ENCODE measurements at places on chromosomes 1 and 21.
A peak's percentile ranks its signal among the peaks of the same experiment; 100 is the strongest.

- DNase-seq, result no peak
These were observed 100.5 kb upstream of the ZBTB40 start for GRCh38 chr1:22350924-22351767.

DNA sequence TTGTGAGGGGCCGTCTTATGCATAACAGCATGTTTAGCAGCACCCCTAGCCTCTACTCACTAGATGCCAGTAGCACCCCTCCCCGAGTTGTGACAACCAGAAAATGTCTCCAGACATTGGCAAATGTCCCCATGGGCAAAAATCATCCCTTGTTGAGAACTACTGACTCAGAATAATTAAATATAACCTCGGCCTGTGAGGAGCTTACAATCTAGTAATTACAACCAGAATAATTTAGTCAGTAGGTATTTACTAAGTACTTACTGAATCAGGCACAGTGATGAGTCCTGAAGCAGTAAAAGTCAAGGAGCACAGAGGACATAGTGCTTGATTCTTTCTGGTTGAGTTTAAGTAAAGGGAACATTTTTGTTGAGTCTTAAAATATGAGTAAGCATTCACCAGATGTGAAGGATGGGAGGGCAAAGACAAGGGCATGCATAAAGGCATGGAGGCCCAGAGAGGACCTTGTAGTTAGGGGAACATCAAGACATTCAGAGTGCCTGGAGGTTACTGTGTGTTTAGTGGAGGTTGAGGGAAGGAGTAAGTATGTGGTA is 44.1 kb upstream of the KCNQ4 start:
- no peak for DNase-seq

GRCh38 chr21:34618941-34619340 is 4.0 kb upstream of the RCAN1 start:
- no peak for DNase-seq

- DNase-seq, result no peak
These were observed 11.2 kb downstream of the CSDE1 start for GRCh38 chr1:114746450-114747121.

DNA sequence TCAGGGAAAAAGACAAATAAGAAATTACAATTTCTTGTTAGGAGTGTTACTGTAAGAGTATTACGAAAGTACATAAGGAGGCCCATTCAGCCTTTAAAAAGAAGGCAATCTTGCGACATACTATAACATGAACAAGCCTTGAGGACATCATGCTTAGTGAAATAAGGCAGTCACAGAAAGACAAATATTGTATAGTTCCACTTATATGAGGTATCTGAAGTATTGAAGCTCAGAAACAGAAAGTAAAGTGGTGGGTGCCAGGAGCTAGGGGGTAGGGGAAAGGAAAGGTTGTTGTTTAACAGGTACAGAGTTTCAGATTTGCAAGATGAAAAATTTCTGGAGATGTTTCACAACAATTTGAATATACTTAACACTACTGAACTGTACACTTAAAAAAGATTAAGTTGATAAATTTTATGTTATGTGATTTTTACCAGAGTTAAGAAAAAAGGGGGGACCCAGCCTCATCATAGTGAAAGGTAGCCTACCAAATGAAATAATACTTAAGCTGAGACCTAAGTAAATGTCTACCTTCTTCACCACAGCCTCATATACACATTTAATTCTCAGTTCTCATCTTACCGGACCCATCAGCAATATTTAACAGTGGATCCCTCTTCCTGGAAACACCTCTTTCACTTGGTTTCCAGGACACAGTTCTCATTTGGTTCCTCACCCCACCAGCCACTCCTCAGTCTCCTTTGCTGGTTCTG is 19.5 kb downstream of the USP24 start:
- peak; percentile 35 for DNase-seq

DNA sequence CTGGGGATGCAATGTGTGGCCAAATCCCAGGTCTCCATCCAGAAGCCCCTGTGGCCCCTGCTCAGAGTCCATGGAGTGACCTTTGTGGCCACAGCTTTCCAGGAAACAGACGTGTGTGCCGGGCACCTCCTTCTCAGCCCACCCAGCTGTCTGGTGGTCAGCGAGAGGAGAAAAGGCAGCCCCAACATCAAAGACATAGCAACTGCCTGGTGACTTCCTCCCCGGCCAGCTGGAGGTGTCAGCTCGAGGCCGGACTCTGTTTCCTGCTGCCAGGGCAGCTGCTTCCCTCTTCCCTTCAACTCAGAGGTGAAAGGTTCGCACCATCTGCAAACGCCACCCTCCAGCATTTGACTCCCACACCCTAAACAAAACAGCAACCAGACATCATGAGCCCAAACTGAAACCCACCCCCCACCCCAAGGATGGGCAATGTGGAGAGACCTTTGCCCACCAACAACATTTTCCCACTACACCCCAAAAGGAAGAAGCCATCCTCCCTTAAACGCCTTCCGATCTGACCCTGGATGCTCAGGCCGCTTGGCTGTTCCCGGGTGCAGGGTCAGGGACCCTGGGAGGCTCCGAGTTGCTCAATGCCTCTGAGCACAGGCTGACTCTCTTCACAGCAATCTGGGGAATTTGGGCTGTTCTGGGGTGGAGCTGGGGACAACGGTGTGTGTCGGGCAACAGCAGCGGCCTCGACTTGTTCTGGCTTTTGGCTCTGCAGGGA is 162.3 kb downstream of the PSMG1 start:
- peak; percentile 74 for DNase-seq

- no peak for DNase-seq
These were observed 13.5 kb upstream of the PLA2G2C start for GRCh38 chr1:20199840-20200239.

DNA sequence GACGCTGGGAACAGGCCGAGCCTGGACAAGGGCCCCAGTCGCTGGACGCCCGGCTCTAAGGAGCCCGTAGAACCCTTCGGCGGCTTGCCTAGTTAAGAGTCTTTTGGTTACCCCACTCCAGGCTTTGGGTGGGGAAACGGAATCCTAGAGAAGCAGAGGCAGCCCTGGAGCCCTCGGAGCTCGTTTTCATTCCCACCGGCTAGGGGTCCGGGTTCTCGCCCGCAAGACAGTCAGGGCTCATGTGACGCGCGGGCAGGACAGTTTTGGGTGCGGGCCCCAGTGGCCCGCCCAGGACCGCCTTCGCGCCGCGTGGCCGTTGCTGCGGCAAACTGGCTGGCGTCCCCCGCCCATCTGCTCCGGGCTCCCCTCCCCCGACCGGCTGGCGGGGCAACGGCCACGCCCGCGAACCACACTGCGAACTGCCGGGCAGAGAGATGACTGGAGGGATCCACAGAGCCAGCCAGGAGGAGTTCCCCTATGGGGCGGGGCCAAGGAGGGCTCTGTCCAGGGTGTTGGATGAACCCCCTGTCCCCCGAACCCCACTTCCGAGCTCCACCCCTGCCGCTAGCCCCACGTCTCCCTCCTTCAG is 829 bp upstream of the HES2 start:
- DNase-seq, result no peak

DNA sequence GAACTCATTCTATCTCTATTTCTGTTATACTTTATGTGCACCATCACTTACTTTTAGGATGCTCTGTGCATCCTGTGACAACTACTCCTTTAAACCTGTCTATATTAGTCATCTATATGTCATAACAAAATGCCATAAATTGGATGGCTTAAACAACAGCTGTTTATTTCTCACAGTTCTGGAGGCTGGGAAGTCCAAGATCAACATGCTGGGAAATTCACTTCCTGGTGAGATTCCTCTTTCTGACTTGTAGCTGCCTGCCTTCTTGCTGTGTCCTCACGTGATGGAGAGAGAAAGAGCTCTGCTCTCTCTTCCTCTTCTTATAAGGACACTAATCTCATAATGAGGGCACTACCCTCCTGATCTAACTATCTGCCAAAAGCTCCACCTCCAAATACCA is 62.3 kb upstream of the RCOR3 start:
- DNase-seq, result no peak

Data from fibroblast of skin of abdomen (primary cell).